Activated CD4-positive, alpha-beta T cell treated with anti-CD3 and anti-CD28 coated beads for 36 hours (primary cell): ENCODE measurements at places on chromosomes 1 and 21. TPM values are rescaled to one million over a fixed set of nuclear protein-coding genes. Genes with fewer than 3 reads are reported as not detected.

DEPDC1 gene
- 15.9 TPM for total RNA-seq

GUK1 gene
- total RNA-seq = 196 TPM

FCRL1 gene
- total RNA-seq = not detected

IL19 gene
- not detected for total RNA-seq

TOMM40L gene
- total RNA-seq = 13.2 TPM

MRPL24 gene
- total RNA-seq = 89.7 TPM
